Stimulated activated naive CD8-positive, alpha-beta T cell treated with anti-CD3 and anti-CD28 coated beads, Interleukin-15, Interleukin-2, amounts not matched to agents 100 U/mL and 50 U/mL, for 24 hours (primary cell): ENCODE measurements at places on chromosomes 3 and 15.

- no peak for DNase-seq
These were observed 729.6 kb downstream of the NLGN1 start for GRCh38 chr3:174126990-174127758.

DNA sequence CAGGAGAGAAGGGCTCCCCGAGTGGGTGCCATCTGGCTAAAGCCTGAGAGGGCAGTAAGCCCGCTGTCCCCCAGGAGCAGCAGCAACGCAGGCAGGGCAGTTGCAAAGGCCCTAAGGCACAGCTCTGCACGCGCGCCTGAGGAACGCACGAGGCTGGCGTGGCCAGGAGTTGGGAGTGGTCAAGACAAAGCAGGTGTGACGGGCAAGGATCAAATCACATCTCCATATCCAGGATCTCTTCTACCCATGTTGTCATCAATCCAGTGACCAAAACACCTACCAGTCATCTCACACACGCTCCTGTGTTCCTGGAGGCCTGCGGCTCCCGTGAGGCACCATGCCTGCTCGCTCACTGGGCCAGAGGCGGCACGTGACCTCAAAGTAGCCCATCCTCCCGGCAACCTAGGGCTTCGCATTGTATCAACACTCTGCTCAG lies 59.5 kb downstream of the ERC2 start:
- DNase-seq = no peak

DNA sequence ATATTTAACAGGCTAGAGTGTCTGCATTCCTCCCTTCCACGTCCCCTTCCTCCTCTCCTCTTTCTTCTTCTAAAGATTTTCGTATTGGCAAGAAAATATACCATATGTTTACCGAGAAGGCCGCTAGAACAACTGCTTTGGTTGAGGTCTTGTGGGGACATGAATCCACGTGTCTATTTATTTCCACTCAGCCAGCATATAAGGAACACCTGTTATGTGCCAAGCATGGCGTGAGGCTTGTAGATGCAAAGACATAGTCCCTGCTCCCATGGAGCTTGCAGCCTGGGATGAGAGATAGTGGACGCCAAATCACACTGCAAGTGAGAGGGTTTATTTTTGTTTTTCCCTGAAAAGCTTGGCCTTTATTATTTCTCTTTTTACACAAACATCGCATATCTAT lies 57.1 kb downstream of the SLC7A14 start:
- DNase-seq = no peak

- DNase-seq = no peak
These were observed 367.9 kb upstream of the PROK2 start for GRCh38 chr3:72152551-72153476.

DNA sequence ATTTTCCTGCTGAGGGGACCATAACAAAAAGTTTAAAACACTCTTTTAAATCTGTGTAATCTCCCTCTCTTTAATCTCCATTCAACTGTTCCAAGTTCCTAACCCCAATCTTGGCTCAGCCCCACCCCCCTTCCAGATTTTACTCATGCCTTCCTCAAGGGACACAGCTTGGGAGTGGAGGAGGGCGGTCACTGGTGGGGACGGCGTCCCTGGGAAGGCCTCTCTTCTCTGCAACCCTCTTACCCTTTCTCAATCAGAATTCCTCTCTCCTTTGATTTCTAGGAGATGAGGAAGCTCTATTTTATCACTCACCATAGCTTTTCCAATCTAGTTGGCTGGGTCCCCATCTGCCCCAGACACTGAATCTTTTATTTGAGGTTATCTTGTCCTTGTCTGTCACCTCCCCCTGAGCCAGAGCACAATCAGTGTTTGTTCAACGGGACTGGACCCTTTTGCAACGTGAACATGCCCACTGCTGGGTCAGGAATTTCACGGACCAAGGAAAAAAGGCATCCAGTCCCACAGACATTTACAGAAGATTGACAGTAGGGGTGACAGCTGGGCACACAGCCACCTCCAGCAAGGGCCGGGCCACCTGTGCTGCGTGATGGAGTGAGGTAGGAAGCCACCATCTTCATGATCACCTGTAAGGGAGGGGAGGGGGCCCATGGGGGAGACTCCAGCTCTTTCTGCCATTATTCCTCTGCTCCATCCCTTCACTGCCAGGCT lies 84.0 kb upstream of the HERC1 start:
- DNase-seq = no peak

DNA sequence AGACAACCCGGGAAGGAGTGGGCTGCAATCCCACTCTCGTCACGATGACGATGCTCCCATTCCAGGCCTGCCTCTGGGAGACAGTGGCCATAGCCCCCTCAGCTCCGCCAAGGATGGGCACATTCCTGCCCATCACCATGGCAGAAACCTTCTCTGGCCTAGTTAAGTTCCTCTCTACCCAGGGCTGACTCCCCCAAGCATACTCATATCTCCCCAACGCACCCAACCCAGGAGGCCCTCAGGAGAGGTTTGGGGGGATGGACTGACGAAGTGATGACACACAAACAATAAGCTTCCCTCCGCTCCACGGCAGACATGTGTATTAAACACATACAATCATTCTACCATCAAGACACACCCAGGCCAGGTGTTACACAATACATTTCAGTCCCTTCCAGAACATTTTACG lies 60.1 kb downstream of the VGLL4 start:
- no peak for DNase-seq

DNA sequence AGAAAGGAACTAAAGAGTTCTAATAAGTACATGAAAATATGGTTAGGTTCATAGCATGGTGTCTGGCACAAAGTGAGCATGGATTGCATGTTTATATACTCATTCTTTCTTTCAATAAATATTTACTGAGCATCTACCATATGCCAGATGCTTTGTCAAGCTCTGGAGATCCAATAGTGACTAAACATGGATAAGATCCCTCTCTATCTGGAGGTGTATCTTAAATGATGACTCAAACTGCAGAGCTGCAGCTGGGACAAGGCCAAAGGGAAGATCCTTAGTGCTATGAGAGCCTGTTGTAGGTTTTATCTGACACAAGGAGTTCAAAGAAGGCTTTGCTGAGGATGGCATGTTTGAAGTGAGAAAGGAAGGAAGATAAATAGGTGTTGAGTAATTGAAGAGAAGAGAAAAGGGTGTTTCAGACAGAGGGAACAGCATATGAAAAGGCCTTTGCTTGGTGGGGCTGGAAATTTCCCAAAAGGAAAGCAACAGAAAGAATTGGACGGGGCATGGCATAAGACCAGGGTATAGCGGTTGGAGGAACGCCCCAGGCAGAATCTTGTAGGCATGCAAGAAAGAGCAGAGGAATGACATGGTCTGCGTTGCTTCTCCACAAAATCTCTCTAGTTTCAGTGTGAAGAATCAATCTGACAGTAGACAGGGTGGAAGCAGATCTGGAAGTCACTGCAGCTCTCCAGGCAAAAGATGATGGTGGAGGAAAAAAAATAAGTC lies 239.9 kb upstream of the LRTM1 start:
- no peak for DNase-seq

- DNase-seq = no peak
These were observed 145.7 kb upstream of the NPHP3 start for GRCh38 chr3:132867956-132868355.

DNA sequence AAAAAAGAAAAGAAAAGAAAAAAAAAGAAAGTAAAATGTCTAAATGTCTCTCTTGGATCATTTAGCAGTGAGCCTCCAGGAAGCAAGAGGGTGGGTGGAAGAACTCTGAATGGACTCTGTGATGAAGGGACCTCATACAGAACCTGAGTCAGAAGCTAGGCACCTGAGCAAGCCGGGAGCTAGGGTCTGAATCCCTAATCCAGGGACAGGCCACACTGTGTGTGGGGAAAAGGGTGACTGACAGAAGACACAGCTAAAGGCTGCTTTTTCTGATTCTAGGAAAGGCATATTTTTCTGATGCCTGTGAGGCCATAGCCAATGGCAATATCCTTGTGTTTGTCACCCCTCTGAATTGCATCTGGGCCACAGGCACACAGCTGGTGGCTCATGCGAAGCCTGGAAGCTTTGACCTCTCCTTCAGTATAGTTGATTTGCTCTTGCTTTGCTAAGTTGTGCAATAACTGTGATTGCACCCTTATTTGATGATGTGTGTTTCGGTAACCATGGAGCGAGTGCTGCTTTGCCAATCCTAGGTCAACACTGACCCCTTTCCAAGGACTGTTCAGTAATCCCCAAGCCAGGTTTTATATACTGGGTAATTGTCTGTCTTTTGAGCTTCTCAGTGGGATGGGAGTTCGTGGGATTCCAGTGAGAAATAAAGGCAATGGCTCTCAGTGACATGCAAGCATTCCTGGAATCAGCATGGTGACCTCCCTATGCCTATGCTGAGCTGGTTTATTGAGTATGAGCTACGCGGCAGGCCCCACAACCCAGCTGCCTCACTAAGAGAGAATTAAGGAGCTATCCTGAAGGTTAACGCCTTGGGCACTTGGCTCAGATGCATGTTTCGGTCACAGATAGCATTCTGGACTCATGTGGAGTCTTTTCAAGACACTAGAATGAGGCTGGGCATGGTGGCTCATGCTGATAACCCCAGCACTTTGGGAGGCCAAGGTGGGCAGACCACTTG lies 49.0 kb upstream of the OSBPL11 start:
- DNase-seq = no peak

DNA sequence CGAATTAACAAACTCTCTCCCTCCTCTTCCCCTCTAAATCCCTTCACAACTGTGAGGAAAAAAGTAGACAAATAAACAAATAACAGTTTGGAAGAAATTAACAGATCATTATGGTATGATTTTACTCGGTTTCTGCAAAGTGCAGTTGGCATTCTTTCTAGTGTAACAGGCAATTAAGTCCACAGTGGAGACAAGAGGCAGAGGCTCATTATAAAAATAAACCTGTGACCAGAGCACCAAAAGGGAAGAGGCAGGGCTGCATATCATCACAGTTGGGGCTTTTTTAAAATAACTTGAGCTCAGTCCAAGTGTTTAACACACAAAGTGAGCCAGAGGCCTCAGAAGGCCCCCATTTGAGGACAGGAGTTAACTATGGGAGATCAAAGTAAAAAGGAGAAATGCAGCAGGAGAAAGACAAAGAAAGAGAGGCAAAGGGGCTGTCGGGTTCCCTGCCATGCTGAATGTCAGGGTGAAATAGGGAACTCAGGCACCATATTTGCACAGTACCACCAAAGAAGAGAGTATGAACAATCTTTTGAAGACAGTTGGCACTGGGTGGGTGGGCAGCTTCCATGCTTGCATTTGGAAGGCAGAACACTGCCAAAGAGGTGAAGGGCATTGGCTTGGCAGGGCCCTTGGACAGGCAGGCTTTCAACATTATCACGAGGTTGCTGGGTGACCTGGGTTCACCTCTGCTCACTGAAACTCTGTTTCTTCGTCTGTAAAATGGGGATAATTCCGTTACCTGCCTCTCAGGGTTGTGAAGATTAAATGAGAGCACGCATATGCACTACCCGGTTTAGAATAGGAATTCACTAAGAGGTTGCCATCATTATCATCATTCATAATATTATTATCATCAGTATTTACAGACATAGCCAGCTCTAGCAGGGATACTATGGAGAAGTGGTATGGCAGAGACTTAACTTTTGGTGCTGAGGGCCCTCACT lies 134.5 kb downstream of the MEX3B start:
- no peak for DNase-seq

DNA sequence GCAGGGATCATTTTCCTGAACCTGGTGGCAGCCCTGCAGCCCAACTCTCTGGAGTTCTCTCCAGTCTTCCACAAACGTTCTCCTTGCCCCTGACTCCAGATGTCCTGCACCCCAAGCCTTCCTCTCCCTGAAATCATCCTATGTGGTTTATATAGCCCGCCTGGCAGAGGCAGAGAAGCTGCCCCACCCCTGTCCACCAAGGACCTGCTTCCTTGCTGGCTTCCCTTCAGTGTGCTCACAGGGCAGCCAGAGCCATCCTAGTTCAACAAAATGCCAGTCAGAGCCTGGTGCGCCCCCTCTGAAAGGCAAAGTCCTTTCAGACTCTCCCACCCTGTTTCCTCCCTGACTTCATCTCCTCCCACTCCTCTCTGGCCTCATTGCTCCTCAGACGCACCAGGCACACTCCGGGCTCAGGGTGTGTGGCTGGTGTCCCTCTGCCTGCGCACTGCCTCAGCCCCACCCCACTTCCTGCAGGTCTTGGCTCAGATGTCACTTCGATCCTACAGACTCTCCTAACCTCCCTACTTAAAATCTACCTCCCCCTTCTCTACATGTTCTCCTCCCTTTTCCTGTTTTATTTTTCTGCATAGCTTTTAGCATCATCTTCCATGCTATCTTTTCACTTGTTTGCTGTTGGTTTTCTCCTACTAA lies 5.9 kb downstream of the KBTBD13 start:
- peak; percentile 46 for DNase-seq

DNA sequence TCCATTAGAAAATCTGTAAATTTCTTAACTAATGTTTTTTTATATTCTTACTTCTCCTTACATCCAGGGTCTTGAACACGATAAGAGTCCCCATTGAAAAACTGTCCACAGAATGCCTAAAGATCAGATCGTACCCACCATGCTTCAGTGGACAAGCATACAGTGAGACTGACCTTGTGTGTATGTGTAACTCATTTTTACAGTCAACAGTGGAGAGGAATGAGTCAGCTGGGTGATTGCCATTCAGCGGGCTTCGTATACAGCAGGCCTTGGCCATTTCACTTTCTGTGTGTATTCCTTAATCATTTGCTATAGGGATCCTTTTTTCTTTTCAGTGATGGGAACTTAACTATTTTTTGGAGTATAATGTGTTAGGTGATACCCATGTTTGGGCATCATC lies 10.6 kb downstream of the PARP14 start:
- no peak for DNase-seq

- no peak for DNase-seq
These were observed 97.1 kb upstream of the ICE2 start for GRCh38 chr15:60576044-60576443.

DNA sequence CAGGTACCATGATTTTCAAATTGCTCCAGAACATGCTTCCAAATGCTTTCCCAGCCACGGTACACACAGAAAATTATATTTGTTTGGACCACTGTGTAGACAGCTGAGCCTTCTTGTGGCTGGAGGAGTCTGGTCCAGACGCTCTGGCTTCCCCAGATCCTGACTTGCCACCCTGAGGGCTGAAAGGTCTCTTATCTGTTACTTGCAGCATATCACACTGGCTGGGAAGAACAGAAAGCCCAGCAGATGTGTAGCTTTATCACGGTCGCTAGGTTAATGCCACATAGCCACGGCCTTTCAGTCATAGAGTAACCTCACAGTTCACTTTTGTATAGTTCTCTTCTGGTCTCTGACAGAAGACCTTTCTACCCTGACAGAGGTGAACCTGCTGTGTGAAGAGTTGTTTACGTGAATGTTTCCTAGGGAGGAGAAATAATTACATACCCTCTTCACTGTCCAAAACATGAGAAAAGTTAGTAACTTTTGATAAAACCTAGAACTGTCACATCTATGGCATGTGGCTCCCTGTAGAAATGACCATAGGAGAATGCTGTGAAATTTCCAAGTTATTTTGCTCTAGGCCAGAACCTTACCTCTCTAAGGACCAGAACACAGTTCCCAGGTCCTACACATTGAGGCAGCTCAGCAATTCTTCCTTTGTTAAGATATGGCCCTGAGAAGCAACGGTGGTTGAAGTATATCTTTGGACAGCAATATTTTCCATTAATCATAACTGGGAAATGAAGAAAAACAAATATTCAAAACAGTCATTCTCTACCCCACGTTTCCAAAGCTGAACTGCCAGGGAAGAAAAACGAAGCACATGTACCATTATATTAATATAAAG lies 15.8 kb upstream of the STIMATE start:
- DNase-seq = no peak

GRCh38 chr3:197183582-197183981 lies 114.8 kb downstream of the DLG1 start:
- no peak for DNase-seq

- DNase-seq = no peak
These were observed 43.3 kb upstream of the ZNF385D start for GRCh38 chr3:21794291-21794690.

GRCh38 chr3:102081572-102082289 lies 232.4 kb downstream of the NFKBIZ start:
- DNase-seq = no peak
